ENCODE measurements at places on chromosomes 2 and 18.

DNA sequence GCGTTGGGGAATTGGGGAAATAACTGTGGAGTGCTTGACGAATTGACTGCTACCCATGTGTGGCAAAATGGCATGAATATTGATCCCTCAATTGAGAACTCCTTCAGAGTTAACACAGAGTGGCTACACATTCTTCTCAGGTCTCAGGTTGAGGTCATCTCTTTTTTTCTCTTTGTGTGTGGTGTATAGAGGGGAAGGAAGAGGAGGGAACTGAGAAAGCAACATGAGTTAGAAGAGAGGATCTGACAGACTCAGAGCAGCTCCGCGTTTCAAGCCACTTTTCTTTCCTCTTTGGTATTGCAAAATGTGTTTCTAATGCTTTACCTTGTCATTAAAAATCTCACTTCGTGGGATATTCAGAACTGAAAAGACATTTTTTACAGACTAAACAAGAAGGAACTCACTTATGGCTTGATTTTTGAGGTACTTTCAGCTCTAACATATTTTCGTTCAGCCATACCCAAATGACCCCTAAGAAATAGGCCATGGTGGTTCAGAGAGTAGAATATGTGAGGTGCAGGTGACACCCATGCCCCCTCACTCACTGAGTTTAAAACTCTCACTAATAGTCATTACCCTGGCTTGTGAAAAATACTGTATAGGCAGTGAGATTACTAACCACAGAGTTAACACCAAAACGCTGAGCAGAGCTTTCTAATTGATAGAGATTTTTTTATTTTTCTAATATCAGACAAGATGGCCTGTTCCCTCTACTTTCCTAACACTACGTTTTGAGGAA is 22.5 kb downstream of the STAT4 start:
- DNase-seq, result no peak

GRCh38 chr18:58943896-58944295 is 79.2 kb downstream of the ZNF532 start:
- DNase-seq, result no peak

DNA sequence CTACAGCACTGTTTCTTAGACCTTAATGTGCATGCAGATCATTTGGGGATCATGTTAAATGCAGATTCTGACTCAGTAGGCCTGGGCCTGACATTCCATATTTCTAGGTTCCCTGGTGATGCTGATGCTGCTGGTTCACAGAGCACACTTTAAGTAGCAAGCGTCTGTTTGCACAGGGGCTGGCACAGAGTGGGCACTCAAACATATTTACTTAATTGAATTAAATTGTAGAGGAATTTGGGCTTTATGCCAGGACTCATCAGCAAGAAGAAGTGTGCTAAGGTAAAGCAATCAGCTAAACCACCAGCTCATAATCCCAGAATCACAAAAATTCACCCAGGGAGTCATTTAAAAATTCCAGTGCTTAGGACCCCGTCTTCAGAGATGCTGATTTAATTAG is 25.1 kb upstream of the INPP4A start:
- no peak for DNase-seq

DNA sequence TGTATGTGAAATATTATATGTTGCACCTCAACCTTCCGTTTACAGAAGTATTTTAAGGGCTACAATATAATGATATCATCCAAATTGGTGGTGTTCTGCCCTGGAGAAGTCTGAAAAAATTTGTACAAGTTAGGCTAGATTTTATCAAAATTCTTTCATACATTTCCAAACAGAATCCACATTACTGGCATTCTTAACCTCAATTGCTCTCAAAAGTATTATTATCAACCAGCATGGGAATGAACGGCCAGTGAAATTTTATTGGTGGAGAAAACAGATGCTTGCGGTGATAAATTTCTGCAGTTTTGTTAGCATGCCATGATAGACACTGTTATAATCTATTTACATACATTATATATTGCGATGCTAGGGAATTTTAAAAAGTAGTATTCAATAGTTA is 88.3 kb upstream of the TFPI start:
- no peak for DNase-seq

GRCh38 chr18:23284629-23285028 is 149.3 kb downstream of the CABLES1 start:
- DNase-seq, result no peak

DNA sequence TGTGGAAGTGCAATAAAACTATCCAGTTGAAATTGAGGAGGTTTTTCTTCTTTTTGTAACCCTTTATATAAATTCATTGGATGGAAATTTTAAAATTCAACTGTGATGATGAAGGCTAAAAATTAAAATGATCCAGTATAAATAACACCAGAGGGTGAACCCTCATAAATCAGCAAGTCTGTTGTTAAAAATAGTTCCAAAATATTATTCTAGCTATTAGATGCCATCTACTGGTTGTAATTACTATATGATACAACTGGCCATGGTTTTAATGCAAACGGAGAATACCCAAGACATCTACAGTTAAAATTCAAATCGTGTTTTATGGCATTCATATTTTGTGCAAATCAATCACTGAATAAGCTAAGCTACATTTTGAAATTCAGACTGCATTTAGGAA is 53.8 kb downstream of the TMEM200C start:
- no peak for DNase-seq

GRCh38 chr2:219491278-219491963 is 7.3 kb upstream of the GMPPA start:
- DNase-seq, result no peak

GRCh38 chr2:148802448-148803220 is 72.4 kb upstream of the KIF5C start:
- no peak for DNase-seq

DNA sequence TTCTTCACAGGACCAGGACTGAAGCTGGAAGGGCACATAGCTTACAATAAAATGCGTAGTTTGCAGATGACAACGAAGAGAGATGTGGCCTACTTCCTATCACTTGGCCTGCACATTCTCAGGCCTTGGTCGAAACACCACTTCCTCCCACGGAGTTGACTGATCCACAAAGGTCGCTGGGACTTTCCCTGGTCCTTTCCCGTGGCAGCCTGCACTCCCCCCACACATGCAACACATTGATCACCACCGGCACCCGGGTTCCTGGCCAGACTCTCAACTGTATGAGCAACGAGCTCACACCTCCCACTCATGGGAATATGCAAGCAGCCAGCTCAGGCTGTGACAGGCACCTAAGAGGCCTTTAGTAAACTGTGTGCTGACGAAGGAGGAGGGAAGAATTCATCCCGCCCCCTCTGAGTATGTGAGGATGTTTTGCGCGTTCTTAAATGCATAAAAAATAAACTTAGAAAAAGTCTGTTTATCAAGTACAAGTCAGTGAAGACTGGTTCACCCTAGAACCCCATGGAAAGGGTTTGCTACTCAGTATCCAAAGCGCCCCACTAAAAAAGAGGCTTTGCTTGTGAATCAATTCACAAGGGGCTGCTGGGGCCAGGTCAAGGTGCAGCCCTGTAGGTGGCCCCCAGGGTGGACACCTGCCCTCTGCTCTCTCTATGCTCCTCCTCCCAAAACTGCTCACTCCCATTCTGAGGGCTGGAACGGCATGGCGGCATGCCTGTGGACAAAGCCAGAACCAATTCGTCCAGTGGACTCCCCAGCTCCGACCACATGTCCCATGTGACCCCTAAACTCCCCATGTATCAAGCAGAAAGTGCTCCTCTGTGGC is 154.3 kb downstream of the EIPR1 start:
- DNase-seq, result no peak

DNA sequence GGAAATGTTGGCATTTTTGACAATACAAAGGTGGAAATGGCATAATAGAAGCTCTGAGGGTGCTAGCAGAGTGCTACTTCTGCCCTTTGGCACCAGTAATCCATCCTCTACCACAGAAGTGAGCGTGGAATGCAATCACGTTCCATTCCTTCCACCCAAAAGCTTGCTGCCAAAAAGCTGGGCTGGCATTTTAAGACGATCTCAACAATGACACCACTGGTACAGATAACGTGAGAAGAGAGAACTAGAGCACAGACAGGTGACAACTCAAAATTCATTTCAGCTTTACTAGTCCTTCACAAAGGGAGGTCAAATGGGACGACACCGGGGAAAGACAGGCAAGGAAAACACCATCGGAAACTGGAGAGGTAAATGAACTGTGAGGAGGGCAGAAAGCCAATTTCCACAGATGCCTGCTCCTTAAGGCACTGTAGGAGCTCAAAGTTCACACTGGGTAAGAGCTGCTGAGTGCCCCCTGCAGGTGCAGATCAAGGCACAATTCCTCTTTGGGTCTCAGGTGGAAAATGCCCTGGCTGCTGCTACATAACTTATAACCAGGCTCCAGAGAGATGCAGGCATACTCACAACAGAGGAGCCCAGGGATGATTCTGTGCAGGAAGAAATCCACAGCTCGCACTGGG is 50.7 kb upstream of the RNU4ATAC start:
- no peak for DNase-seq
